ENCODE measurements at places on chromosomes 3 and 15.
A peak's percentile ranks its signal among the peaks of the same experiment; 100 is the strongest.

GRCh38 chr15:56736308-56736707 is 3.0 kb upstream of the ZNF280D start:
- DNase-seq = no peak

DNA sequence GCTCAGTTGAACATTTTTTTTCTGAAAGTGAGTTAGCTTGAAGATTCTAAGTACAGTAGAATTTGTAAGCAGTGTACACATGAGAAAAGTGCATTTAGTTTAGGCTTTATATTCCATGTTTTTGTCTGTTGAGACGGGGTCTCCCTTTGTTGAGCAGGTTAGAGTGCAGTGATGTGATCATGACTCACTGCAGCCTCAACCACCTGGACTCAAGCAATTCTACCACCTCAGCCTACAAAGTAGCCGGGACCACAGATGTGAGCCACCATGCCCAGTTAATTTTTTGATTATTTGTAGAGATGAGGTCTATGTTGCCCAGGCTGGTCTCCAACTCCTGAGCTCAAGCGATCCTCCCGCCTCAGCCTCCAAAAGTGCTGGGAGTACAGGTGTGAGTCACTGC is 5.3 kb upstream of the CSNK1G1 start:
- no peak for DNase-seq

DNA sequence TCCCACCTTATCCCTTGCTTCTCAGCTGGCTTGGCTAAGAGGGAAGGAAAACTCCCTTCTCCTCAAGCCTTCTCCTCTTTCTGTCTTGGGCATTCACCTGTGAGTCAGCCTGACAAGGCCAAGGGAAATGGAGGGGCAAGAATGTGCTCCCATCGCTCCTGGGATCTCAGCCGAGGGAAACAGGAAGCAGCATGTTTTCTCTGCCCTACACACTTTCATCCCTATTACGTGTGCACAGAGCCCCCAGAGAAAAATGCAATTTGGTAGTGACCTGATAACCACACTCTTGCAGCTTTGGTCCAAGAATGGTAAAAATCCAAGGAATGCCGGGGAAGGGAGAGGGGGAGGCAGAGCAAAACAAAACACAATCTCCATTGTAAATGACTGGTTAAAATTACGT is 32.9 kb upstream of the MTMR10 start:
- no peak for DNase-seq

DNA sequence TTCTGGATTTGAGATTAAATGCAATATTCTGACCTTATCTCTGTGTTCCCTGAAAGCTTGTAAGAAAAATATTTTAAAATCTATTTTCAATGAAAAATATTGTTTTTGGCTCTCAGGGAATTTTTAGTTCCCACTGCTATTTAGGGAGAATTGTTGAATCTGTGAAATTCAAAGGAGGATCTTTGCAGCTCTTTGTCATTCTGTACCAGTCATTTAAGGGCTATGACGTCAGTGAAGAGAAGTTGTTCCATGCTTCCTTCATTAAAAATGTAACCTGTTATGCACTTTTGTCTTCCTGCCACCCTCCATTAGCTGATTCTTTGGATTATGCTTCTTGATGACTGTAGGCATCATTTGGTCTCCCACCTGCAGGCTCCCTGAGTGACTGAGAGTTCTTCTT is 427.8 kb upstream of the C2CD4B start:
- no peak for DNase-seq

GRCh38 chr3:67518236-67518635 is 136.2 kb downstream of the SUCLG2 start:
- no peak for DNase-seq

- DNase-seq = no peak
Measured at GRCh38 chr3:135083756-135084155, 288.7 kb downstream of the EPHB1 start.

GRCh38 chr3:43217633-43218032 is 68.7 kb upstream of the SNRK start:
- DNase-seq = no peak

GRCh38 chr3:126446301-126446700 is 29.4 kb downstream of the ZXDC start:
- no peak for DNase-seq

- DNase-seq = peak; percentile 47
Measured at GRCh38 chr15:63166219-63166618, 8.9 kb upstream of the RPS27L start.

GRCh38 chr15:63178034-63178433 is 11.4 kb upstream of the RAB8B start:
- DNase-seq = no peak

- DNase-seq = no peak
Measured at GRCh38 chr15:69783211-69783610, 314.5 kb downstream of the TLE3 start.

DNA sequence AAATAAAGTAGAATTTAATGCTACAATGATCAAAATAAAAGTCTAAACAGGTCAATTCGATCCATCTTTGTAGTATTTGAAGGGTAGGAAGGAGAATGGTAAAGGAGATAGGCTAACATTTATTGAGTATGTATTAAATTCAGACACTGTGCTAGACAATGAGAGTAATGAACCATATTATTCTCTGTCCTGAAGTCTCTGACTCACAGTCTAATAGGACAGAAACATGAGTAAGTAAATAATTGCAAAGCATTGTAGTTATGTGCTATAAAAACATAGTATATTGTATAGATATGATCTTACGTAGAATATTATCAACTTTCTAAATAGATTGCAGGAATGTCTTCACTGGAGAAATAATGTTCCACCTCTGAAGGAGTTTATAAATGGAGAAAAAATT is 64.5 kb downstream of the MDFIC2 start:
- DNase-seq = no peak

DNA sequence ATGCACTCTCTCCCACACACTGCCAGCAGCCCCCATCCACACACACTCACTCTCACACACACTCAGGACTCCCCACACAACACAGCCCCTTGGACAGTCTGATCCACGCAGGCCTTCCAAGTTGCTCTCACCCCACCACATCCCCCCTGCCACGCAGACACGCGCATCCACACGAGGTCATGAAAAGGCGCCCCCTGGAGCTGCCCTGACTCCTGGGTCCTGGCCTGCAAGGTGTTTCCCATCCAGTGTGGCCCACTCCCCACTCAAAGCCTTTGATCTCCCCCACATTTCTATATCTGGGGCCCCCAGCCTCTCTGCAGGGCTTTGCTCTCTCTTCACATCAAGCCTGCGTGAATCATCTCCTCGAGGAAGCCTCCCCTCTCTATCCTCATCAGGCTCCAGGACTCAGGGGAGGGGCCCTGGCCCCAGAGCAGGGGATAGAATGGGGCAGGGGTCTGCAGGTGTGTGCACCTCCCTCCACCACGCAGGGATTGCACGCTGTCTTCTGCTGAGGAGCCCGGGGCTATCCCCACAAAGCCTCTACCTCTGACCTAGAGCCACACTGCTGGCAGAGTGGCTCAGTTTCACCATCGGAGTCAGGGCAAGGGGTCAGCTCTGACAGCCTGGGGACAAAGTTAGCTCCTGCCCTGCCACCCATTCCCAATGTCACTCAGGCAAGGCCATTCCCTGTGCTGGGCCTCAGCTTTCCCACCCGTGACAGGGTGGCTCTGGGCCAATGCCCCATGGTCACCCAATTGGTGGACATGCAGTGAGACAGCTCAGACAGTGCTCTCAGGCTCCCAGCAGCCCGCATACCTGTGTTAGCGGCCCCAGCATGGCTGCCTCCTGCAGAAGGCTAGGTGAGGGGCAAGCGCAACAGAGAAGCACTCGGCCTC is 6.4 kb downstream of the MYL3 start:
- no peak for DNase-seq

DNA sequence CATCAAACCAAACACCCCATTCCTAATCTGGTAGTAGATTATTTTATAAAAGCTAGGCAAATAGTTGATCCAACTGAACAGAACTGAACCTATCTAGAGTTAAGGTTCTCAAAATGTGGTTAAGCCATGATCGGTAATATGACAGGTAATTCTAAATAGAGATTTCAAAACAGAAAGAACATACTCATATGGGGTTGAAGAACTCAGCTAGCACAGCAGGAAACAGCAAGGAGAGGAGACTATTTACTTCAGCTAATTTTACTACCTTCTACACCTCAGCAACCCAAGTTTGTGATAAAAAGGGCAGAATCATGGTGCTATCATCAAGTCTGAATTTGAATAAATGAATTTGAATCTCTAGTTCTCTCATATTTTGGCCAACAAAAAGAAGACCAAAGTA is 11.8 kb downstream of the CD47 start:
- no peak for DNase-seq

DNA sequence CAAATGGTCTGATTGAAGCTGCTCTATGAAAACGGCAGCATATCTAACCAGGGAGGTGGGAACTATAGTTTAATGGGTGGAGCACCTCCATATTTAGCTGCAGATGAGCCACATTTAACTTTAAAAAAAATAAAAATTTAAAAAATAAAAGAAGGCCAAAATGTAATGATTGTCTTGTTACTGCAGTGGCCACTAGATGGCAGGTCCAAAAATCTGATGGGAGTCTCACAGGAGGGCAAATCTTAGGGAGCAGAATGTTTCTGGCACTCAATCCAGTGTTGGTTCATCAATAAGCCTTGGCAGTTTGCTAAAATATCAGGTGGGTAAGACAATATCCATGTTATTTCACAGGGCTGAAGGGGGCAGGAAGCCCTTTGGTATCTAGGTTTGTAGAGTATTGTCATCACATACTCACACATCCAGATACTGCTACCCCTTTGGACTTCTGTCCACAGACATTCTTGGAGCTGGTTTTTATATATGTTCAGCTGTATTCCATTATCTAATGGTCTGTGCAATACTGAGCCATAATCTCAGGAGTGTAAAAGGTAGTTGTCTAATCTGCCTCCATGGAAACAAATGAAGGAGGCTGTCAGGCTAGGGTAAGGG is 233.3 kb downstream of the TIGIT start:
- DNase-seq = no peak

DNA sequence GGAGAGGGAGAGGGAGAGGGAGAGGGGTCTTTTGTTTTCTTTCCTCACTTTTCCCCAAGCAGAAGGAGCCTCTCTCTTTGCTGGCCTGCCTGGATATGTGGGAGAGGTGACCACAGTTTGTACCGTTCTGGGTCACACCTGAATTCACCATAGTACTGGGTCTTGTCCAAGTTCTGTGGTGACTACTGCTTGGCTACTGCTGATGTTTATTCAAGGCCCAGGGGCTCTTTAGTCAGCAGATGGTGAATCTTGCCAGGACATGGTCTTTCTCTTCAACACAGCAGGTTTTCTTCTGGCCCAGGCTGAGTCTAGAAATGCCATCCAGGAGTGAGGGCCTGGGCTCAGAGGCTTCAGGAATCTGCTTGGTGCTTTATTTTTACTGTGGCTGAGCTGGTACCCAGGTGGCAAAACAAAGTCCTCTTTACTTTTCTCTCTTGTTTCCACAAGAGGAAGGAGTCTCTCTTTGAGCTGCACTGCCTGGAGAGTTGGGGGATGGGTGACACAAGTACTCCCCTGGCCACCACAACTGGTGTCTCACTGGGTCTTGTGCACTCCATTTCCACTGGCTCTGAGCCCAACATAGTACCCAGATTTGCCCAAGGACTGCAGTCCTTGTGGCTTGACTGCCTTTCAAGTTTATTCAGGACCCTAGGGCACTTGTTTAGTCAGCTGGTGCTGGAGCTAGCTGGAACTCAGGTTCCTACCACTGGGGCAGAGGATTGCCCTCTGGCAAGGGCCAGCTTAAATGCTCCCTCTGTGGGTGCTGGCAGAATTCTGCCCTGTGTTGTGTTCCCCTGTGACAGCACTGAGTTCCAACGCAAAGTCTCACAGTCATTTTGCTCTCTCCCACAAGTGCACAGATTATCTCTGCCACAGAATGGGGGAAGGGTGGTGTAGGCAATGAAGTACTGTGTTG is 16.8 kb upstream of the CCNDBP1 start:
- no peak for DNase-seq

GRCh38 chr3:127454051-127454450 is 136.5 kb downstream of the TPRA1 start:
- DNase-seq = no peak

DNA sequence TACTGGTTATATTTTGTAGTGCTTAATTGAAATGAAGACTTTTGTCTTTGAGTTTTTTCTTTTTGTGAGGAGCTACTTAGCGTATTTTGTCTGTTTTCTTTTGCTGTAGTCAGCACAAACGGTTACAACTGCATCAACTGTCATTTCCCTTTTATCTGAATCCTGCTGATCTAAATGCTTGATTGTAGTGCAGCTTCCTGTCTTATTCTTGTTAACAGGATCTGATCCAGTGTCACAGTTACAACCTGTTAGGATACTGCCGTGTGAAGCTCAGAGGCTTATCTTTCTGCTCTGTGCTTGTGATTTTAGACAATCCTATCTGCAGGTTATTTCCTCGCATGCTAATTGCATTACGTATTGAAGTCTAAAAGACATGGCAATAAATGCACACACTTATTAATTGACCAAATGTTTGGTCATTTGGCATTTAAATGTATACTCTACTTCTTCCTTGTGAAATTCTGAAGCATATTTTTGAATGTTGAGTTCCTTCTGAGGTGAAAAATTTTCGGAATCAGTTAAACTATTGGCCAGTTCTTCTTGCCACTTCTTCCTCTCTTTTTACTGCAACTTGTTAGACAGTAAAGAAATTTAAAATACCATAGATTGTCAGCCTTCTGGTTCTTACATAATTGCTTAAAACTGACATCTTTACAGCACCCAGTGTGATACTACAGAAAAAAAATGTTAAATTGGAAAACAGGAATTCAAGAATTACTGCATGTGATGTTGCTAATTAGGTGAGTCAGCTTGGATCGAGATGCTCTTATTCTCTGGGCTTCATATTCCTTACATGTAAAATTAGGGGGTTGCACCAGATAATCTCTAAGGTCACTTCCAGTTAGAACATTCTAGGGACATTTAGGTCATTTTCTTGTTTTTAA is 168.2 kb downstream of the MBNL1 start:
- DNase-seq = no peak

DNA sequence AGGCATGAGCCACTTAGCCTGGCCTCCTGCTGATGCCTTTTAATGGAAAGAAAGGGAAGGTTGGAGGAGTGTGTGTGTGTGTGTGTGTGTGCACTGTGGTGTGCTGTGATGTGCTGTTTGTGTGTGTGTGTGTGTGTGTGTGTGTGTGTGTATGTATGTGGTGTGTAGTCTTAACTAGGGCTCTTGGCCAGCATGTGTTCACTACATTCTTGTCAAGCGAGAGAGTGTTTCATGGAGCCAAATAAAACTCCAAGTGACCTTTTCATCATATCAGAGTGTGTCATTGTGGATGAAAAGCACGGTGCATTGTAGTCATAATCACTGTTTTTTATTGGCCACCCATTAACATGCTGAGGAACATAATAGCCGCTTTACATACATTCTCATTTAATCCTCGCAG is 30.8 kb upstream of the BHLHE40 start:
- no peak for DNase-seq

DNA sequence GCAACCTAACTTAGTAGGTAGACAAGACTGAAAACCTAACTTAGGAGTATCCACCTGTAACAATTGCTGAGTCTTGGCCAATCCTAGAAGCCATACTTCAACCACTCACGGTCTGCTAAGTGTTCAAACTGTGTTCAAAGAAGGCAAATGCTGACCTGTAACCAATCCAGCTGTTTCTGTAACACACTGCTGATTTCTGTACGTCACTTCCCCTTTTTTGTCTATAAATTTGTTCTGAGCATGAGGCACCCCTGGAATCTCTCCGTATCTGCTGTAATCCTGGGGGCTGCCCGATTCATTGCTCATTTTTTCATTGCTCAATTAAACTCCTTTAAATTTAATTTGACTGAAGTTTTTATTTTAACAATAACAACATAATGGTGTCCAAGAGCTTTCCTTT is 451.4 kb upstream of the ATP10A start:
- no peak for DNase-seq
